ENCODE measurements at places on chromosomes 2 and 18.

- DNase-seq = no peak
Observed at GRCh38 chr2:229170916-229171315, 100.2 kb downstream of the PID1 start.

GRCh38 chr18:32175265-32175664 lies 14.6 kb upstream of the MEP1B start:
- no peak for DNase-seq

DNA sequence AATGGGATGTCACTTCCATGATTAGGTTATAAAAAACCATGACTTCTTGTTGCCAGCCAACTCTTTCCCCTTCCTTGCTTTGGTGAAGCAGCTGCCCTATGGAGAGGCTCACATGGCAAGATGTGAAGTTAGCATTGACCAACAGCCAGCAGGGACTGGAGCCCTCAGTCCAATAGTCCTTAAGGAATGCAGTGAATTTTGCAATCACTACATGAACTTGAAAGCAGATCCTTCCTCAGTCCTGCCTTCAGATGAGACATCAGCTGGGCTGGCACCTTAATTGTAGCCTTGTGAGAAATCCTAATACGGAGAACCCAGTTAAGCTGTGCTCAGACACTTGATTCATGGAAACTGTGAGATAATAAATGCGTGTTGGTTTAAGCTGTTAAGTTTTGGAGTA lies 61.8 kb downstream of the ATP8B1 start:
- DNase-seq = no peak

DNA sequence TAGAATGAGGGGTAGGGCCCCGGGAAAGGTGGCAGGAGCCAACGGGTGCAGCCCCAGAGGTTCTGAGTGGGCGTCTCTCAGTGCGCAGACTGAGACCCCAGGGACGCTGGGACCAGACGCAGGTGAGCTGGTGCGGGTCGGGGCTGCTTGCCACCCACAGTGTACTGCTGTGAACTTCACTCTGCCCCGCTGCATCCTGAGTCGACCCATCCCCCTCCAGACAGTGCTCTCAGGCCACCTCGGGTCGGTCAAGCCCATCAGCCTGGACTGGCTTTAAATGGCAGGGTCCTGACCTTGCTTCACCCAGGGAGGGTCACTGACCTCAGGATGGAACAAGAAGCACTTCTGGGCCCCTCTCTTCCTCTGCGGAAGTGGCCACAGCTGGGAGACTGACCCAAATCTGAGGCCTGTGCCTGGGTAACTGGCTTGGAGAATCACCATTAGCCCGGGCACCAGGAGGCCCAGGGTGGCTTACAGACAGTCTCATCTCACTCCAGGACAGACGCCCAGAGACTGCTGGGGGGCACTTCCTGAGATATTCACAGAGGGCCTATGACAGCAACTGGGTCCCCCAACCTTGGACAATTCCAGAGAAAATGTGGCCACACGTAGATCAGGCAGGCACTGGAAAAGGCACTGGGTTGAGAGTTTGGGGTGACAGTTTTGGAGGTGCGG lies 23.7 kb upstream of the BOK start:
- no peak for DNase-seq

GRCh38 chr2:54572262-54572635 lies 116.1 kb downstream of the SPTBN1 start:
- peak; percentile 59 for DNase-seq

- DNase-seq = no peak
Observed at GRCh38 chr2:241074065-241074818, 27.8 kb downstream of the MTERF4 start.

DNA sequence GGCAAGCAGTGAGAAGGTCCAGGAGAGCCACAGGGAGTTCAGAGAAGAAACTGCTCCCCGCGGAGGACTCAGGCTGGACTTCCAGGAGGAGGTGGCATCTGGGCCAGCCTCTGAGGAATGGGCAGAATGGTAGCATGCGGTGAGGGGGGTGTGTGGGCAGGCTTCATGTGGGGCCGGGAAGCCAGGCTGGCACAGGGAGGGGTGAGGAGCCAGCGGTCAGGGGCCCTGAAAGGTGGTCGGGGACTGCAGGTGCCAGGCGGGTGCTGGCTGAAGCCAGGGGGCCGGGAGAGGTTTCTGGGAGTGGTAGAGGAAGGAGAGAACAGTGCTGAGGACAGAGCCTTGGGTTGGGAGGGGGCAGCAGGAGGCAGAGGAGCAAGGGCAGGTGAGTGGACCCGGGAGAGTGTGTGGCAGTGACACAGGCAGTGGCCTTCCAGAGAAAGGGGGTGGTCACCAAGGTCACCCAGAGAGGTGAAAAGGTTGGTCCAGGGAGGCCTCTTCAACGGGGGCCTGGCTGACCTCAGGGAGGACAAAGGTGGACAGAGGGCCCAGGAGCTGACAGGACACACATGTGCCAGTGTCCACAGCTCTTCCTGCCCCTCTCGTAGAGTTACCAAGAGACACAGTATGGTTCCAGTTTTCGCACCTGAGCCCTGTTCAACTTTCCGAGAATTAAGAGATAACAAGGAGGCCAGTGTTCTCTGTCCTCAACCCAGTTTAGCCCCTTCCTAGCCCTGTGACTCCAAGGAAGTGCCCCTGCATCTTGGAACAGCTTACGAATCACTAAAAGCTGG lies 101.2 kb upstream of the ASB18 start:
- DNase-seq = no peak

- no peak for DNase-seq
Observed at GRCh38 chr2:62512384-62512783, 6.4 kb upstream of the TMEM17 start.

DNA sequence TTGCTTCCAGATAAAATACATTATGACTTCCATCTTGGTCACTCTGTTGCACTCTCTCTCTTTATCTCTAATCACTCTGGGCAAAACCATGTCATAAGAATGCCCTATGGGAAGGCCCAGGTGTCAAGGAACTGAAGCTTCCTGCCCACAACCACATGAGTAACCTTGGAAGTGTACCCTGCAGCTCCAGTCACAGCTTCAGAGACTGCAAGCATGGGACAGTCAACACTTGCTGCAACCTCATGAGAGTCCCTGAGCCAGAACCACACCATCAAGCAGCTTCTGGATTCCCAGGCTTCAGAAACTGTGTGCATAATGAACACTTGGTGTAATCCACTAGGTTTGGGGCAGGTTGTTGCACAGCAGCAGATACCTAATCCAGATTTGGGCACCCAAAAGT lies 121.1 kb upstream of the BCL2L11 start:
- no peak for DNase-seq

DNA sequence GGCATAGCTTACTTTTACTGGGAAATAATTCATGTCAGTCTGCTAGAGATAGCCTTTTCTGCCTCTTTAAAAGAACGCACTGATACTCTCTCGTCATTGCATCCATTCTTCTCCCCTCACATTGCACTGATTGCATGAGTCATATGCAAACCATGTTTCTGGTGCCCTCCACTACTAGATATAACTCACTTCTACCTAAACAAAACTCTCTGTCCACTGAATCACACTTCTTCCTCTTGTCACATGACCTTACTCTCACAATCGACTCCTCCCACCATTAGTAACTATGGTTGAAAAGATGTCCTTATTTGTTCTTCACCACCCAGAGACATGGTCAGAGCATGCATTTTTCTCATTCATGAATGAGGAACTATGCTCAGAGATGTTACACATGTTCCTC lies 158.0 kb downstream of the CSRNP3 start:
- DNase-seq = no peak

DNA sequence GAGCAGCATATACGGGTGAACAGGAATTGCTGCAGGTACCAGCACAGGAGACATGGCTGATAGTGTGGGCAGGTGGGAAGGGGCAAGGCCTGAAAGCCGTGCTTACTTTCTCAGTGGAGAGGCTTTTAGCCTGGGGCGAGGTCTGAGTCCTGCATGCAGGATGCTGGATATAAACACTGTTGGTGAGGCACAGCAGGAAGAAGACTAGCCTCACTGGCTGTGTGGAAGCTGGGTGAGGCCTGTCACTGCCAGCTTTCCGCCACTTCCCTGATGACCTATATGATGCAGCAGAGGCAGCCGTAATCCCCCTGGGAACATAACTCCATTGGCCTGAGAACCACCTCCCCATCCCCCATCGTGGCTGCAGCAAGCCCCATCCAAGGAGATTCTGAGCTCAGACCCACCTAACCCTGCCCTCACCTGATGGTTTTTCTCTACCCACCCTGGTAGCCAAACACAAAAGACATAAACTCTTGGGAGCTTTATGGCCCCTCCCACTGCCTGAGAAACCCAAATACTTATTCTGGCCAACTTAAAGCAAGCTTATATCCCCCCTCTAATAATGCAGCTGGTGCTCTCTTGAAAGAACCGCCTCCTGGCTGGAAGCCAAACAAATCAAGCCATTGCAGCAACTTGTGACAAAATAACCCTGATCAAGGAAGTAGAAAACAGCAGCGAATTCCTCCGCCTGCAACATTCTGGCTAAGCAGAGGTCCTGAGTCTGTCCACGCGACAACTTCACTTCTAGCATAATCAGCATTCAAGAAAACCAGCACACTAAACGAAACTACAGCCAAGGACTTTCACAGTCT lies 54.6 kb upstream of the DSC1 start:
- no peak for DNase-seq

DNA sequence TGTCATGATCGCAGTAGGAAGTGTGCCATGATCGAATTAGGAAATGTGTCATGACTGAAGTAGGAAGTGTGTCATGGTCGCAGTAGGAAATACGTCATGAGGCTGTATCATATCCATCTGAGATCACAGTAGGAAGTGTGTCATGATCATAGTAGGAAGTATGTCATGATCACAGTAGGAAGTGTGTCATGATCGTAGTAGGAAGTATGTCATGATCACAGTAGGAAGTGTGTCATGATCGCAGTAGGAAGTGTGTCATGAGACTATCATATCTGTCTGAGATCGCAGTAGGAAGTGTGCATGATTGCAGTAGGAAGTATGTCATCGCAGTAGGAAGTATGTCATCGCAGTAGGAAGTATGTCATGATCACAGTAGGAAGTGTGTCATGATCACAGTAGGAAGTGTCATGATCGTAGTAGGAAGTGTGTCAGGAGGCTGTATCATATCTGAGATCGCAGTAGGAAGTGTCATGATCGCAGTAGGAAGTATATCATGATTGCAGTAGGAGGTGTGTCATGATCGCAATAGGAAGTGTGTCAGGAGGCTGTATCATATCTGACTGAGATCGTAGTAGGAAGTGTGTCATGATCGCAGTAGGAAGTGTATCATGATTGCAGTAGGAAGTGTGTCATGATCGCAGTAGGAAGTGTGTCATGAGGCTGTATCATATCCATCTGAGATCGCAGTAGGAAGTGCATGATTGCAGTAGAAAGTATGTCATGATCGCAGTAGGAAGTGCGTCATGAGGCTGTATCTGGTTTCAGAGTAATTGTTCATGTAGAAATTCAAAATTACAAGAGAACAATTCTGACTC lies 56.4 kb upstream of the NFATC1 start:
- DNase-seq = no peak

- peak; percentile 55 for DNase-seq
Observed at GRCh38 chr18:10851824-10852319, 297.5 kb downstream of the PIEZO2 start.

- no peak for DNase-seq
Observed at GRCh38 chr2:201959626-201960025, 74.0 kb upstream of the FZD7 start.

GRCh38 chr18:47262301-47263149 lies 11.1 kb upstream of the SKOR2 start:
- no peak for DNase-seq

DNA sequence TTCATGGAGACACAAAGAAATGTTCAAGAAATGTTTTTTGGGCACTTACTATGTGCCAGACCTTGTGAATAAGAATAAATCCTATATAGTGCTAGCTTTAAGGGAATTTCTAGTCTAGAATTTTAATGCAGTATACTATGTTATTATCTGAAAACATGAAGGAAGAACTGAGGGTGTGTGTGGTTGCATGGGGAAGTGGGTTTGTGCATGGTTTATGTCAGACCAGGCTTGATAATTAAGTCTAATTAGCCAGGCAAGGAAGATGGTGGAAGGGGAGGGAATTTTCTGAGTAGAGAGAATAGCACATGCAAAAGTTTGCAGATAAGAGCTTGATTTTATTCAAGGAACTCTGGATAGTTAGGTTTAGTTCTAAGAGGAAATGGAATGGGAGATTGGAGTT lies 6.5 kb downstream of the RBBP8 start:
- no peak for DNase-seq

GRCh38 chr18:73283032-73283431 lies 415.2 kb upstream of the NETO1 start:
- DNase-seq = no peak

- DNase-seq = no peak
Observed at GRCh38 chr18:6866552-6867085, 137.1 kb downstream of the ARHGAP28 start.
